Non-pigmented ciliary epithelial cell (primary cell): ENCODE measurements at places on chromosomes 2 and 18.
A peak's percentile ranks its signal among the peaks of the same experiment; 100 is the strongest.

DNA sequence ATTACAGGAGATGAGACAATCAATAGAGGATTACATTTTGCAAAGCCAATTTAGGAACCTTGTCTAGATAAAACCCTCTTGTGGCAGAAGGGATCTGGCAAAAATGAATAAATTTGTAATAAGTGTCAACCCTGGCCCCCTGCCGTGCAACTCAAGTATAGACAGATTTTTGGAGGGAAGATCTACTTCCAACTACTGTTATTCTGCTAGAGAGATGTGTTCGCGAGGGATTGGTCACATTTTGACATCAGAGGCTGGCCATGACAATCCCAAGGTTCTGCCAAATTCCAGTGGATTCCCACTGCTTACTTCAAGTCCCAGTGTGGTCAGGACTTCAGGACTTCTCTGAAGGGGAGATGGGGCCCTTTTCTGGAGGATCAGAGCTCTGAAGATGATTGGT, 192.6 kb downstream of the SH3RF3 start:
- DNase-seq, result no peak

GRCh38 chr2:105334211-105334610, 3.1 kb upstream of the C2orf49 start:
- DNase-seq, result no peak

GRCh38 chr18:41072946-41073345, 882.1 kb upstream of the PIK3C3 start:
- no peak for DNase-seq

- DNase-seq, result no peak
Measured at GRCh38 chr2:62042944-62043343, 137.5 kb downstream of the COMMD1 start.

- no peak for DNase-seq
Measured at GRCh38 chr2:240643093-240643810, 18.0 kb downstream of the GPR35 start.

DNA sequence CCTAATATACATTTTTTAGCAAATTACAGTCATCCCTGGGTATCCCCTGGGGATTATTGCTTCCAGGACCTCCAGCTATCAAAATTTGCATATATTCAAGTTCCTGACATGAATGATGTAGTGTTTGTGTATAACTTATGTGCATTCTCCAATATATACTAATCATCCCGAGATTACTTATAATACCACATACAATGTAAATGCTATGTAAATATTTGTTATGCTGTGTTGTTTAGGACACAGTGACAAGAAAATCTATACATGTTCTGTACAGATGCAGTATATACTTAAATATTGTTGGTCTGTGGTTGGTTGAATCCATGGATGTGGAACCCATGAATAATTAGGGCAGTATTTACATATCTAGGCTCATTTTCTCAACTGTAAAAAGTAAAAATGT, 1060.3 kb downstream of the DSC3 start:
- no peak for DNase-seq

- DNase-seq, result no peak
Measured at GRCh38 chr2:207162316-207162715, 3.4 kb downstream of the KLF7 start.

GRCh38 chr2:102061962-102062795, 70.4 kb downstream of the IL1R2 start:
- no peak for DNase-seq

DNA sequence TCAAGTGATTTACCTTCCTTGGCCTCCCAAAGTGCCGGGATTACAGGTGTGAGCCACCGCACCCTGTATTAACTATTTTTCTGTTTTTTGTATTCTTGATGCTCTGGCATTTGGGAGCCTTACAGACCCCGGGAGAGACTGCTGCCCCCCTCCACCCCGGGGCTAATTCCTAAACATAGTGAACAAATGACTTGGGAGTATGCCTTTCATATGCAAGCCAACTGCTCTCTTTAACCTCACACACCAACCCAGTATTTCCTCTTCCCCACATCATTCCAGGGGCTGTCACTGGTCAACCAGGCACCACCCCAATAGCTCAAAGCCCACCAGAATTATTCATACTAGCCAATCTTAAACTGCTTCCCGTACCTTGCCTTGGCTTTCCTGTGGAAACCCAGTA, 79.7 kb downstream of the PDK1 start:
- DNase-seq, result no peak

GRCh38 chr2:39871291-39871761, 92.3 kb upstream of the THUMPD2 start:
- peak; percentile 92 for DNase-seq

DNA sequence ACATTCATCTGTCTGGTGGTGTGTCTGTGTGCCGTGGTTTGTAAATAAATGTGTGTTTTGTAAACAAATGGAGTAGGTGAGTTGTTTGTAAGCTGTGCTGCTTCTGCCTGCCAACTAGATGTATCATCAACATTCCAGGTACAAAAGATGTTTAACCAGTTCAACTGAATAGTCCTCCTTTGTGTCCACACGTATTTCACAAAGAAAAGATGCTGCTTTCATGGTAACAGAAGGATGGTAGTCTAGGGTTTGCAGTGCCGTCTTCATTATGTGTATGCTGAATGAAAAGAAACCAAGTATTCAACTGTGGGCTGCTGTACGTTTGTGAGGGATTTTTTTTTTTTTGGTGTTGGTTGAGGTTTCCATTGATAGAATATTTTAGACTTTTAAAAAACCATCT, 72.1 kb downstream of the CAMKMT start:
- DNase-seq, result no peak

- peak; percentile 35 for DNase-seq
Measured at GRCh38 chr2:240851078-240851991, 17.3 kb upstream of the AGXT start.

- no peak for DNase-seq
Measured at GRCh38 chr2:239949075-239949474, 76.1 kb downstream of the NDUFA10 start.

DNA sequence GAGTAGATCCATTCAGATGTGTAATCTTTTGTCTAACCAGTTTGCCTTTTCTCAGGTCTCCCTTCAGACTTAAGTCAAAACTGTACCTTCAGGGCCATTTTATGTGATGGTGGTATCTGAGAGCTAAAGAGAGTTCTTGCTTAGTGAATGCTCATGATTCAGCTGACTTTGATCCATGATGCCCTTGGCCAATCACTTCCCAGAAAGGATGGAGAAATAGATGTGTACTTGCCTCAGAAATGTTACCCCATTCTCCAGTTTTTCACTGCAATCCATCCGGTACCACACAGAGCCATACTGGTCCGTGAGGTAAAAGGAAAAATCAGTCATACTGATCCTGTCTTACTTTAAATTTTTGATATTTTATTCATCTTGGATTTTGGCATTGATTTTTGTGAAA, 234.8 kb upstream of the PIK3C3 start:
- DNase-seq, result no peak

DNA sequence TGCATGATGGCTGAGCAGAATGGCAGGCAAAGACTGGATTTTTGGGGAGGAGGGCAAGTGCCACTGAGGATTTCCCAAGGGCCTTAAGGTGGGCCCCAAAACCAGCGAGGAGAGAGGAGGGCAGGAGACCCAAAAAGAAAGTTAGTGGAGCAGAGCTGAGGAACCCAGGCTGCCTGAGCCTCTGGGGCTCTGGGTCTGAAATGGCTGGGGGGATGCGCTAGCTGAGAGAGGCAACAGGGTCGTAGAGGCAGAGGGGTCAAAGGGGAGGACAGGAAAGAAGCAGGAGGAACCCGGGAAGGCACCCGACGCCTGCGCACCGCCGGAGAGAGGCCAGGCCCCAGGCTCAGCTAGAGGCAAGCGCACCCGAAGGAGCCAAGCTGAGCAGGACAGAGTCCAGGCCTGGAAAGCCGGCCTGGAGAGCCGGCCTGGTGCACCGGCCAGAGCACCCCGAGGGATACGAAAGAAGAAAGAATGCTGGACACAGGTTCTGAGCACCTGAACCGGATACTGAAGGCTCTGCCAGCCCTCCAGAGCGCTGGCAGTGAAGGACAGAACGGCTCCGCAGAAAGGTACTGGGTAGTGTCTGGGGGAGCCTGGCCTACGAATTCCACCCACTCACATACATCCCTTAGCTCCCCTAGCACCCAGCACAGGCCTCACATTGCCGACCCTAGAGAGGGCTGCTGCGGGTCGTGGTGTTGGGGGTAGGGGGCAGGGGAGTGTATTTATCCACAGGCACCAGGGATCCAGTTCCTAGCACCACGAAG, 39.5 kb upstream of the ATP6V1B1 start:
- no peak for DNase-seq

DNA sequence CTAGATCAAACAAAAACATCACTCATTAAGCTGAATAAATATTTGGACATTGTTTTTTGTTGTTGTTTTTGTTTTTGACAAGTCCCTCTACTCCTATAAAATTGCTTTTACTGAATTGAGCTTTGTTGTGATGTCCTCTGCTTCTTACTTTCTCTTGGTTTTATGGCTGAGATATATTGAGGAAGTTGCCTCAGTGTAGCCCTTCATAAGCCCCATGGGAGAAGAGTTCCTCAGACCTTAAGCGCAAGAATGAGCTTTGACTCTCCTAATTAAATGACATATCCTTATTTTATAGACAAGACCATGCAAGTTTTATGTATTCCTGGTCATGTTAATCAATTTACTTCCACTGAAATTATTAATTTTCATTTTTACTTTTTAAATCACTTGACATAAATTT, 54.9 kb downstream of the CERKL start:
- DNase-seq, result no peak

GRCh38 chr2:56034258-56034657, 110.7 kb upstream of the EFEMP1 start:
- no peak for DNase-seq

DNA sequence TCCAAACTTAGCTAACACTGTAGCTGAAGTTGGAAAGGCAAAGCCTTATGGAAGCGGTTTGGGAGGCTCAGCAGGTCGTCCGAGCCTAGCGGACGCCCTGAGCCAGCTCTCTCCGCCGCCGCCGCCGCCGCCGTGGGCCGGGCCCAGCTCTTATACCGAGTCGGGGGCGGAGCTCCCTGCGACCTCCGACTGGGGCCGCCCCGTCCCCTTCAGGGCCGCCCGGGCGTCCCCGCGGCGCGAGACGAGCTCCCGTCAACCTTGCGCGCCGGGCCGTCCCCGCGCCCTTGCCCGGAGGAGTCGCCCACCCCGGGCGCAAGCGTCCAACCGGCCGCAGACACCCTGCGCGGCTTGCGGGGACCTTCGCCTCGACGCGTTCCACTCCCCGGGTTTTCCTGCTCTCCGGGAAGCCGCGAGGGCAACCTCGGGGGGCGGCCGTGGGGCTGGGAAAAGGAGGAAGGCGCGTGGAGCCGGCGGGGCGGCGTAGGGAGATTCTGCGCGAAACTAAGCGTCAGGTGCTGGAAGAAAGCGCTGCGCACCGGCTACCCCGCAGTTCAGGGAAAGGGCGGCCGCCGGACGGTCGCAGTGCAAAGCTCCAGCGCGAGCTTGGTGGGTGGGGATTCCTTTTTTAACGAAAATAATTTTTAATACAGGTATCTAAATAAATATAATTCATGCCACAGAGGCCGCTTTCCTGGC, at the start of gene SLC40A1:
Gene SLC40A1 (minus strand): TSS at position 129 of the 696 bp plus-strand sequence. CDS start 326 bp downstream, outside the sequence.
- no peak for DNase-seq

DNA sequence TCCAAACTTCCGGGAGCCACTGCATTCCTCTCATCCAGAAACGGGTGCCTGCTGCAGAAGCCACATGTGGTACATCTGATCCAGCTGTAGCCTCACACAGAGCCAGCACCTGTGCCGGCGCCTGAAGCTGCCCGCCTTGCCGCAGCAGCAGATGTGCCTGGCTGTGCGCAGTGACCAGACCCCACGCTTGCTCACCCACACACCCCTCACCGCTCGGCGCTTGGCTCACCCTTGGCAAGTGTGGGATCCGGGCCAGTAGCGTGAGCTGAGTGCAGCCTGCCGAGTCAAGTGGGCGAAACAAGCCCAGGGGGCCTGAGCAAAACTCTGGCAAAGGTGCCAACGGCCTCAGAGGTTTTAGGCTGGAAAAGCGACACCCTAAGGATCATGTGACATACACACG, 220.1 kb upstream of the TMEFF2 start:
- no peak for DNase-seq

DNA sequence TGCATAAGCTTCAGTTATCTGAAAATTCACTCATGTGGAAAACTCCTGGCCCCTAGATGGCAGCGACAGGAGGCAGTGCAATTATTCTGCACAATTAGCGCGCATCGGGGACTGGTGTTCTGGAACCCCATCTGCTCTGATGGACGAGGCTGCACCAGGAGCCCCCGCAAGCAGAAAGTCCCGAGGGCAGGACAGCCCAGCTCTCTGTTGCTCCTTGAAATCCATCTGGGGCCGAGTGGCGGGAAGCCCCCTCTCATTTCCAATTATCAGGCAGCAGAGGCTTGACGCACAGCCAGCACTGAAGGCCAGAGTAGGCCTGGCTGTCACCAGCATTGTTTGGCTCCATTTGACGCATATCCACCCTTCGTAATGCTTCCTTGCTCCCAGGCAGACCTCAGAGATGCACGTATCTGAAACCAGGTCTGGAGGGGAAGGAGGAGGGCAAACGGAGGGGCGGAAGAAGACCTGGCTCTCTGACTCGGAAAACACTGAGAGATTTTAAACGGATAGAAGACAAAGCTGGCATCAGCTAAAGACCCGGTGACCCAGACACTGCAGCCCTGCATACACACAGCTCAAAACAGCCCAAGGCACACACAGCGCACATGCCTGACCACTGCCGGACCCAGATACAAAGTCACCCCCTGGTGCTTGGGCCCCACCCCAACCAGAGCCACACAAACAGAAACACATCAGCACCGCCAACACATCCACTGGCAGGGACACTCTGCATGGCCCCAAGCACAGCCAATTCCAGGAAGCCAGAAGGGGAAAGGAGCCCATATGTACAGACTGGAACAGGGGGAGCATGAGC, 69.8 kb downstream of the TNS1 start:
- no peak for DNase-seq

GRCh38 chr2:97781981-97782380, 68.6 kb downstream of the ZAP70 start:
- no peak for DNase-seq

DNA sequence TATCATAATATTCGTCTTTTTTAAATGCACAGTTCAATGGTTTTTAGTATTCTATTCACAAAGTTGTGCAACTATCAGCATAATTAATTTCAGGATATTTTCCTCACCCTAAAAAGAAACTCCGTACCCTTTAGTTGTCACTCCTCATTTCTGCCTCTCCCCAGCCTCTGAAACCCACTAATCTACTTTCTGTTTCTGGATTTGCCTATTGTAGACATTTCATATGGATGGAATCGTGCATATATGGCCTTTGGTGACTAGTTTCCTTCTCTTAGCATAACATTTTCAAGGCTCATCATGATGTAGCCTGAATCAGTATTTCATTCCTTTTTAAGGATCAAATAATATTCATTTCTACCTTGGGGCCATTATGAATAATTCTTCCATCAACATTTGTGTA, 18.5 kb downstream of the NEURL3 start:
- DNase-seq, result no peak

GRCh38 chr2:240467659-240468302, 32.3 kb downstream of the GPC1 start:
- DNase-seq, result no peak

DNA sequence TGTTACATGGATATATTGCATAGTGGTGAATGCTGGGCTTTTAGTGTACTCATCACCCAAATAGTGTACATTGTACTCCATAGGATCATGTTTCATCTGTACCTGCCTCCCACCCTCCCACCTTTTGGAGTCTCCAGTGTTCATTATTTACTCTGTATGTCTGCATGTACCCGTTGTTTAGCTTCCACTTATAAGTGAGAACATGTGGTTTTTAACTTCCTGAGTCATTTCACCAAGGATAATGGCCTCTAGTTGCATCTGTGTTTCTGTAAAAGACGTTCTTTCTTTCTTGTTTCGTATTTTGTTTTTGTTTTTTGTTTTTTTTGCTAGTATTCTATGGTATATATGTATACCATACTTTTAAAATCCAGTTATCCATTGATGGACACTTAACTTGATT, 107.5 kb downstream of the MSTN start:
- DNase-seq, result no peak

GRCh38 chr2:9112079-9112721, 94.4 kb upstream of the ASAP2 start:
- DNase-seq, result peak; percentile 72
